ENCODE measurements at places on chromosomes 2 and 18.

DNA sequence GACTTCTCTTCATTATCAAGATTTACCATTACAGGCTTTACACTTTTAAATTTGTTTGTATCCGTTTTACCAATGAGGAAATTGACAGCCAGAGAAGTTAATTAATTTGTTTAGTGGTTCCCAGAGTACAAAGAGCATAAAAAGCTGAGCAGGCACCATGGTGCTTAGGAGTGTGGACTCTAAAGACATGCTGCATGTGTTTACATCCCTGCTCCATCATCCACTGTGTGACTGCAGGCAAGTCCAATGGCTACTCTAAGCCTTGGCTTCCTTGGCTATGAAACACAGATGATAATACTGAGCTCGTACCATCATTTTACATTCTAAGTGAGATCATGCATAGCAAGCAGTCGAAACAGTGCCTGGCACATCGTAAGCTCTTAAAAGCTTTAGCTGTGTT, 108.0 kb upstream of the SLC35G4 start:
- DNase-seq: no peak

- no peak for DNase-seq
These were observed 416.1 kb downstream of the ARHGAP15 start for GRCh38 chr2:143545059-143545948.

DNA sequence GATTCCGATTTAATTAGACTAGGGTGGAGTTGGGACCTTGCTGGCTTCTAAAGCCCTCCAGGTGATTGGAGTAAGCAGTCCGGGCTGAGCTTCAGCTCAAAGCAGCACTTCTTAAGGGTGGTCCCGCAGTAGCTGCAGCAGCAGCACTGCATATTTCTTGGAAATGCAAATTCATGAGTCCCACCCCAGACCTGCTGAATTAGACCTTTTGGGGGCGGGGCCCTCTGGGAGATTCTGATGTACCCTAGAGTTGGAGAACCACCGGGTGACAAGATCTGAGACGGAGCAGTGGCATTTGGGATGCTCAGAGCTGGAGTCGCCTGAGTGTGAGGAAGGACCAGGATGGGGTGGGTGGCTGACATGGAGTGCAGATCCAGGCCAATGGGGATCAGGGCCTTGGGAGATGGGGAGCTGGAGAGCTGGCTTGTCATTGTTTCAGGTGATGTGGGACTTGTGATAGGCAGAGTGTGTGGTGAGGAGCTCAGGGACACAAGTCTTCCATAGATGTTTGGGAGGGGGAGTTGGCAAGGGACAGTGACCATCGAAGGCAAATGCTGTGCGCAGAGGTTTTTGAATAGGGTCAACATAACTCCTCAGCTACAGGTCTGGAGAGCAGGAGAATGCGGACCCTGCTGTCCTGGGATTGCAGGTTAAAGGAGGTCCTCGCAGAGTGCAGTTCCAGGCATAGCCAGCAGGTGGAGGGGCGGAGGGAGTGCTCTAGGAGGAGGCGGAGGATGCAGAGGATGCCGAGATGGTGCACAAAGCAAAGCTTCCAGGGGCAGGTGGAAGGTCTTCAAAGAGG, 130.9 kb upstream of the RAB12 start:
- peak; percentile 8 for DNase-seq

- DNase-seq: no peak
These were observed 52.5 kb downstream of the USP40 start for GRCh38 chr2:233513953-233514655.

GRCh38 chr2:24861500-24861899, 58.5 kb downstream of the ADCY3 start:
- no peak for DNase-seq

DNA sequence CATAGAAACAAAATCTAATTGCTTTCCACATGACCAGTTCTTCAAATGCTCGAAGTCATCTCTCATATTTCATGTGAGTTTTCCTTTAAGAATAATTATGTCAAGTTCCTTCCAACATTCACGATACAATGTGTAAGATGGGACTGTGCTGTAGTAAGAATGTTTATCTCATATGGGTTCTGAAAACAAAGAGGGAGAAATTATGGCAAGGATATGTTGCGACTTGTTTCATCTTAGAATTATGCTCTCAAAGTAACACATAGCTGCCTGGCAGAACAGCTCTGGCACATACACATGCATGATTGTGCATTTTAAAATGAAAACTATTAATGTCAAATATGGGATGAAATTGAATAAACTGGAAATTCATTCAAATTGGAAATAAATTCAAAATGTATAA, 314.8 kb upstream of the ACVR2A start:
- no peak for DNase-seq

- DNase-seq: no peak
These were observed 122.9 kb downstream of the EPB41L3 start for GRCh38 chr18:5420906-5421305.

DNA sequence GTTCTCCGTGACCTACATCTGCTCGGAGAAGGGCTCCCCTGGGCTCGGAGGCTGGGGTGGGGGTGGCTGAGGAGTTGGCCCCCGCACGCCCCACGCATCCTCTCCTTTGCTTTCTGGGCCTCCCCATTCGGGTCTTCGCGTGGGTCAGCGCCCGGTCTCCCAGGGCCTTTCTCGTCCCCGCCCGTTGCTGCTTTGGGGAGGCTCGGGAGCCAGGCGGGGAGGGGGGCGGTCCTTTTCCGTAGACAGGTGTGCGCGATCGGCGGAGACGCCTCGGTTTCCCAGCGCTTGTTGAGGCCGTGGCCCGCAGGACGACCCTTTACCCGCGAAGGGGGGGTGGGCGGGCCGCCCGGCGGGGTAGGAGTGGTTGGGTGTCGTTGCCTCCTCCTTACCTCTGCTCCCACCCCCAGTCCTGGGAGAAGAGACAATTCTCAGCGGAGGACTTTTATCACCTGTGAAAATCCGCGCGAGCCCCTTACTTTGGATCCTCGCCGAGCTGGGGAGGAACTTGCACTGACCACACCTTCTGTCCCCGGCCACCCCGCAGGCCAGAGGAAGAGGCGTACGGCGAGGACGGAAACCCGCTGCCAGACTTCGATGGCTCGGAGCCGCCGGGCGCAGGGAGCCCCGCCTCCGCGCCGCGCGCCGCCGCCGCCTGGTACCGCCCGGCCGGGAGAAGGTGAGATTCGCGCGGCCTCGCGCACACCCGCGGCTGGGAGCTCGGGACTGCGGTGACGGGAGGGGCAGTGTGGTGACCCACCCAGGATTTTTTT, 2.6 kb downstream of the ADCYAP1 start:
- no peak for DNase-seq

- DNase-seq: no peak
These were observed 5.6 kb downstream of the DNAJB2 start for GRCh38 chr2:219284501-219285372.

DNA sequence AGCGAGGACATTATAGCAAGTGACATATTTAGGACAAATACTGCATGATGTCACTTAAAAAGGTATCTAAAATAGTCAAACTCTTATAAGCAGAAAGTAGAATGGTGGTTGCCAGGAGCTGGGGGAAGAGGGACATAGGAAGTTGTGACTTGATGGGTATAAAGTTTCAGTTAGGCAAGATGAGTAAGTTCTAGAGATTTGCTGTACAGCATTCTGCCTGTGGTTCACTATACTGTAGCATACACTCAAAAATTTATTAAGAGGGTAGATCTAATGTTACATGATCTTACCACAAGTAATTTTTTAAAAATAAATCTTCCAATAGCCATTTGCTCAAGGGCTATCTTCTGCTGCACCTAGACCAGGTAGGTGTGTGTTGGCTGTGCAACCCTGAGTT, 78.1 kb upstream of the NPAS2 start:
- no peak for DNase-seq

GRCh38 chr18:32010124-32010721, 8.4 kb upstream of the RNF125 start:
- no peak for DNase-seq

- no peak for DNase-seq
These were observed 183.7 kb downstream of the INO80D start for GRCh38 chr2:205902041-205902899.

DNA sequence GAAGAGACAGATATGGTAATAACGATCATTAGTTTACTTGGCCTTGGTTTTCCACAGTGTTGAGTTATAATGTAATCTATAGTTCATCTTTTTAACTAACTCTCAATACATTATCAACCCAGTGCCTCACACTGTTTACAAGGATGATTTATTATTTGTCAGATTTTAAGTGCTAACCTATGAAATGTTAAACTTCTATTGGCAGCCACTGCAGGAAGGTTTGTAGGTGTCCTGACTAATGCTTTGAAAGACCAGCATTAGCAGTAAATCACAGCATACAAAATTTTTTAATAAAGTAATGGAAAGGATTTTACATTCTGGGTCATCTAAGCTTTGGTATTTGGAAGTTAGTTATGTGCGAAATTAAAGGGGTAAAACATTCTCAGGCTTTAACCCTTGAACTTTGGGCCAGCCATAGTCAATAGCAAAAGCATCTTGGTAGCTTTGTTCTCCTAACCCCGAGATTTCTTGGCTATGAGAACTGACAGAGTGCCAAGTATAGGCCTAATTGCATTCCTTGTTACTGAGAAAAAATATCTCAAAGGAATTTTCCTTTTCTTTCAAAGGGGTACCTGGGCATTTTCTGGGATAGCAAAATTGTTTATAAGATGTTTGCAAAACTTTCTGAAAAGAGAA, 30.6 kb downstream of the SPATS2L start:
- DNase-seq: no peak

DNA sequence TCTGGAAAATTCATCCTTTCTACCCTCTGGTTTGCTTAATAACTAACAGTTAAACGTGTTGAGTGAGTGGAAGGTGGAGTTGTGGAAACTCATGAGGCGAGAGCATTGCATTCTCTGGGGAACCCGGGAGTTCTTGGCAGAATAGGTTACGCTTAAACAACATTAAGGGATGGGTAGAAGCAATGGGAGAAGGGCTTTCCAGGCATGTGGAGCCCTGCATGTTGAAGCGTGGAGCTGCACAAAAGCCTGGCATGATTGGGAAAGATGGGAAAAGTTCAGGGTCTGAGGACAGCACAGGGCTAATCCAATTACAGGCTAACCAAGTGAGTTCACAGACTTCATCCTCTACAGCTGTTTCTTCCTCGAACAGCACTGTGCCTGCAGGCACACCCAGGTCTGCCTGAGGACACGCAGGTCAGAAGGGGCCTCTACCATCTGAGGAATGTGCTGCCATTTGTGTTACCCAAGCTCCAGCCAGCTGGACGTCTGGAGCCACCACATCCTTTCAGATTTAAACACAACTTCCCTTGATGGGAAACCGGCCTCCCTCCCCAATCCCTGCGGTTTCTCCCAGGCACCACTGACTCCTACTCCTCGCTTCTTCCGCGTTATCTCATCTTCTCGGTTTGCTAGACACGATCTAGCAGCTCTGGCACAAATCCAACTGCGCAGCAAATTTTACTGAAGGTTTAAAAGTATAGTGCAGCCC, 164.2 kb downstream of the ANTXR1 start:
- no peak for DNase-seq

- DNase-seq: no peak
These were observed 96.7 kb downstream of the PMAIP1 start for GRCh38 chr18:59996370-59996966.
